ENCODE measurements at places on chromosomes 11 and 22.

DNA sequence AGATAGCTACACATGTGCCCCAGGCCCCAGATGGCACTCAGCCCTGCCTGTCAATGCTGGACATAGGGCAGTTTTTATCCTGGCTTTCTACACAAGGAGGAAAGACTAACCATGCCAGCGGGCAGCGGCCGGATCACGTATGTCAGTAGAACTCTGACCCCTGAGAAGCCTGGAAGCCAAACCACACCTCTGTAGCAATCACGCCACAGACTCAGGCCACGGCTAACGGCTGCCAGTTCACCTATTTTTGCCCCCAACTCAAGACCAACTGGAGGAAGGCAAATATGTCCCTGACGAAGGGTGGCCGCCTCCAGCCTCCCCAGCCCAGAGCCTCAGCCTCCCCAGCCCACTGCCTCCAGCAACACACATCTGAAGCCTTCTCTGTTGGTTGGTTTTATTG, 7.2 kb upstream of the CD81 start:
- DNase-seq = no peak

DNA sequence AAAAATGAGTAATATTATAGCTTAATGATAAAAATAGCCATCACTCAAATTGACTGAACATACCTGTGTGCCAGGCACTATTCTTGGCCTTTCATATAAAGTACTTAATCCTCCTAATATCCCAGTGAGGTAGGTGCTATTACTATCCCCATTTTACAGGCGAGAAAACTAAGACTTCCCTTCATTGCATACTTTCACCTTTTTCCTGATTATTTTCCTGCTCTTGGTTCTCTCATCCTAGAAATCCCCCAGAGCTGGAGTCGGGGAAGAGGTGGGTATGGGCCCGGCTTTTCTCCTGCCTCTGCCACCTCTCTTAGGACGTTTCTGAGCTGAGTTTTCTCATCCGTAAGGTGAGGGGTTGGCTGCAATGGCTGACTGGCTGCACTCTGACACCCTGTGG, 2.2 kb downstream of the NPTXR start:
- DNase-seq = no peak

- no peak for DNase-seq
These were observed 50.6 kb downstream of the C11orf58 start for GRCh38 chr11:16789063-16789420.

DNA sequence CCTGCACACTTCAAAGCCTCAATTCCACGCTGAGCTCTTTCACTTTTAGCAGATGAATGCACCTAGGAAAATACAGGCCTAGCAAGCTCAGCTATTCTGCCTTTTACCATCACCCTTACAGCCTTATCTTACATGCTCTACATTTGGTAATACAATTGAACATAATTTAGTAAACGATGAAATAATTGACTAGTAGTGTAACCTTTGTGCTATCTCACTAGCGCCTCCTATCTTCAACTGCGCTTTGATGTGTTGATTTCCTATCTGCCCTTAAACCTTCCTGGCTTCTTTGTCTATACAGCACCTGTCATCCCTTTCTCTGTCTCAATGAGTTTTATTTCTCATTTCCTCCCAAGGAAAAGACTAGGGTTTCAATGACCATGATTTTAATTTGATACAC, 149.7 kb downstream of the LRRC4C start:
- DNase-seq = no peak

- no peak for DNase-seq
These were observed 36.6 kb downstream of the MPPED2 start for GRCh38 chr11:30549565-30549964.

DNA sequence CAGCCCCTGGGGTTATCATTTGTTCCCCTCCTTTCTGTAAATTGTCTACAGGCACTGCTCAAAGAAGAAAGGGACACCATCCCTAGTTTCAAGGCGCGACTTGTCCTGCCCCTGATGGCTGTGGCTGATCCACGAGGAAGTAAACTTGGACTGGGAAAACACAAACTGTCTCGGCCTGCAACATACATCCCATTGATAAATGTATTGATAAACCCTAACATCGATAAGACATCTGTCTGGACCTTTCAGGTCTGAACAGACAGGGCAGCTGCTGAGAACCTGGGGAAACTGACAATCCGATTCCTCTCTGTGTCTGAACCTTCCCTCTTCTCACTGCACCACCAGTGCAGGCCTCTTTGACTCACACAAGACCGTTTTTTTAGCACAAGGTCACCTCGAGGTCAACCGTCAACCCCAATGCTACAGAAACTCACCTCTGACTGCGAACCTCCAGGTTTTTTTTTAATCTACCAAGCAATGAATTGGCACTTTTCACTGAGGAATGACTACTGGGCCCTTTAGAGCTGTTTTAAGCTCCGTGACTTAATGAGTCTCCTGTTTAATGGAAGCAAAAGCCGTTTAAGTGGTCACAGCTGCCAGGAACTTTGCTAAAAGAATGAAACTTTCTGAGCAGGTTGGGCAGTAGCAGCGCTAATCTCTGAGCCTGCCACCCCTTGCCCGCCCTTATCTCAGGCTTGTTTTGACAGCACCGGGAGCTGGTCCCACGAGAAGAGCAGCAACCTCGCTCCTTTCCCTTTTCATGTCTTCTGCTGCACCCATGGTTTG, 203.8 kb upstream of the TMEM45B start:
- DNase-seq = no peak

- DNase-seq = no peak
These were observed 5.4 kb downstream of the SFI1 start for GRCh38 chr22:31501738-31502137.

DNA sequence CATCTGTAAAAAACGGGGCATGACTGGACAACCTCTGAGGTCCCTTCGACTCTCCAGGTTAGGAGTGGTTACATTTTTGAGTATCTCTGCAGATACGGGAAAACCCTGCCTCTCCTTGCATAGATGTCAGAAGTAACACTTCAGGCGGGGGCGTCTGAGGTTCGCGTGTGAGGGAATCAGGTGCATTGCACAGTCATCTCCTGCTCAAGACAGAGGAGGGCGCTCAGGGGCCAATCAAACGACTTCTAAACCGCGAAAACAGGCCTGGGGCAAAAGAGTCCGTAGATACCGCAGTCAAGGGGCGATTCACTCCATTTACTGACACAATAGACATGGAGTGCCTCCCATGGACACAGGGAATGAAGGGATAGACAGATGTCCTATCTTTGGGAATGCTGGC, 31.7 kb downstream of the KIRREL3 start:
- no peak for DNase-seq

- no peak for DNase-seq
These were observed 4.8 kb downstream of the SPATA19 start for GRCh38 chr11:133840479-133840941.

DNA sequence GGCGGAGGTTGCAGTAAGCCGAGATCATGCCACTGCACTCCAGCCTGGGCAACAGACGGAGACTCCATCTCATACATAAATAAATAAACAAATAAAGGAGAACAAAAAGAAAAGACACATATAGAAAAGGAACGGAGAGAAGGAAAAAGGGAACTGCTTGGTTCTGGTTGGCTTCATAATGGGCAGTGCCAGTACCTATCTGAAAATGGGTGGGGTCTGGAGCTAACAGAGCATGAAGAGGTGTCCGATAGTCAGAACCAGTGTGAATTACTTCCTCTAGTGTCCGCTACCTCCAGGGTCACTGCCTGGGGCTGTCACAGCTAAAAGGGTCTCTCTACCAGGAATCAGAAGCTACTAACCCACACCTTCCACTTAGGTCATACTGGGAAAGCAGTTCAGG, 27.2 kb upstream of the TTC28 start:
- DNase-seq = no peak

DNA sequence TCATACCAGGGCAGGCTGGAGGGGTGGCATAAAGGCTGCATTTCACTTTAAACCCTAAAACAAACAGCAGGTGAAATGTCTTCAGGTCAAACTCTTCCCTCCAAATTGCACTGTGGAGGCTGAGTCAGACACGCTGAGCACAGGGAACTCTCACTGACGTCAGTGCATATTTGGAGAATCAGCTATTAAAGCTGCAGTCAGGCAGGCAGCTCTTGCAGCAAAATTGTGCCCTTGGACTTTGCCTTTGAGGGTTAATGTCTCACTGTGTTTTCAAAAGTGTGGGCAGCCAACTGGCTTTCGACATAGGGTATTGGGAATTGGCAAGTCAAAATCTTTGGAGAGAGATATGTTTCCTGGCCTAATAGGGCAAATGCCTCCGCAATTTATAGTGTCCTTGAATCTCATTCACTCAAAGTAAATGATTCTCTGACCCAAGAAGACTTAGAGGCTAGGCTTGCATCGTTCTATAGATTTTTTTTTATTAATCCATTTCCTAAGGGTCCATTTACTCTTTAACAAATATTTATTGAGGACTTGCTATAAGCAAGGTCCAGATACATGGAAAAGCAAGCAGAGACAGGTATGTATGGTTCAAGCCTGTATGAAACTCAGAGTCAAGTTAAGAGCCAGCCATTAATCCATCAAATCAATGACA, 27.7 kb upstream of the SMCO4 start:
- no peak for DNase-seq

DNA sequence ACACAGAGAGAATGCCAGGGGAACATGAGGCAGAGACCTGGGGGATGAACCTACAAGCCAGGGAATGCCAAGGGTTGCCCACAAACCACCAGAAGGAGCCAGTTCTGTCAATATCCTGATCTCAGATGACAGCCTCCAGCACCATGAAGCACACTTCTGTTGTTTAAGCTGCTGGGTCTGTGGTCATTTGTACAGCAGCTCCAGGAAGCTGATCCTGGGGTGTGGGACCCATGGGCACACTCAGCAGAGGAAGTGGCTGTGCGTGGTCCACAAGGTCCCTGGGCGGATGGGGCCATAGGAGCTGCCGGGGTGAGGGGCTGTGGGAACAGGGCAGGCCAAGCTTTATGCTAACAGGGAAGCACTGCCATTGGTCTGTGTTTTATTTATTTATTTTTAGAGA, 12.1 kb downstream of the PPM1F start:
- DNase-seq = no peak

- peak; percentile 61 for DNase-seq
These were observed 568 bp upstream of the KMT5B start for GRCh38 chr11:68213555-68214172.

- no peak for DNase-seq
These were observed 2.8 kb downstream of the MALAT1 start for GRCh38 chr11:65501472-65502273.

- DNase-seq = no peak
These were observed 17.2 kb downstream of the CBX7 start for GRCh38 chr22:39135092-39135896.

- DNase-seq = no peak
These were observed 8.9 kb downstream of the EHBP1L1 start for GRCh38 chr11:65584723-65585171.

DNA sequence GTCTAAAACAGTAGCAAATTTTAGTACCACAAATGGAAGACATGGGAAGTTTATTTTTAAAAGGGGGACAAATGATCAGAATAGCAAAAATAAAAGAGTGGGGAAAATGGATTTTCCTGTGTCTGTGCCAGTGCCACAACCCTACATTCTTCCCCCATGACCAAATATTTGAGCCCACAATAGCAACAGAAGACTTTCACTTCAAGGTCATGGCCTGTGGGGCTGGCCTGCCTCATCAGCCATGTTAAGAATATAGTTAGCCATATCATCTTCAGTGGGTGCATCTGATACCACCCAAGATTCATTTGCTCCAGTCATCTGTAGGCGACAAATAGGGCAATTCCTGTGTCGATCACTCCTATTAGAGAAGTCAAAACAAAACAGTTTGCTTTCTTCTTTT, 26.3 kb downstream of the RNF141 start:
- DNase-seq = no peak

DNA sequence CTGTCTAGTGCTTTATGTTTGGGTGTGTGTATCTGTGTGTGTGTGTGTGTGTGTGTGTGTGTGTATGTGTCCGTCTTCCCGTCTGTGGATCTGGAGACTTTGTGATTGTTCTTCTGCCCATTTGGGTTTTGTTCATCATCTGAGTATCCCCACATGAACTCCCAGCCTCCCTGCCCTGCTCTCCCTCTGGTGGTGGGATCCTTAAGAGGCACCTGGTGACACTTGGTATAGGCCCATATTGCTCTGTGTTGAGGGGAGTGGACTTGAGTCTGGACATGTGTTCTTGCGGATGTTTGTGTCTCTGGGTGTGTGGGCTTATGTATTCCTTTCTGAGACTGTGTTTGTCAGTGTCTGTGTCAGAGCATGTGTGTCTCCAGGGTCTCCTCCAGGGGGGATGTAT, 15.3 kb downstream of the RCOR2 start:
- DNase-seq = no peak

GRCh38 chr11:70790671-70791300, 392.5 kb downstream of the CTTN start:
- no peak for DNase-seq

DNA sequence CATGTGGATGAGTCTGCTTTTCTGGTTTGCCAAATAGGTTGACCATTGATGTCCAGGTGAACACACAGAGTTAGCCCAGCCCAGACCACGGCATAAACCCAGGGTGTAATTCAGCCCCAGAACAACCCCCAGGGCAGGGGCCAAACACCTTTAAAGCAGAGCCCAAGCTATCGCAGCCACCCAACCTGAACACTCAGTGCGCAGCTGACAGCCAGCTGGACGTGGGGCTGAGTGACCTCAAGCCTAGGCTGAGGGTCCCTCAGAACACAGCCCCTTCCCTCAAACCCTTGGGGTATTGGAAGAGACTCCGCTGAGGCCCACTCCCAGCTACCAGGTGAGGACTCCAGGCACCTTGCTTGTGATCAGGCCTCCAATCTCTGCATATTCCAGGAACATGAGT, 161.5 kb upstream of the NECTIN1 start:
- no peak for DNase-seq

GRCh38 chr22:39013942-39014722, at the start of gene APOBEC3C:
TSS of gene APOBEC3C (plus strand) at chr22:39014257. CDS start at chr22:39014363, 106 bp downstream.
- DNase-seq = peak; percentile 56

GRCh38 chr11:131350872-131351271, 19.5 kb upstream of the NTM start:
- DNase-seq = no peak

GRCh38 chr11:112388496-112388895, 127.8 kb upstream of the PLET1 start:
- no peak for DNase-seq

DNA sequence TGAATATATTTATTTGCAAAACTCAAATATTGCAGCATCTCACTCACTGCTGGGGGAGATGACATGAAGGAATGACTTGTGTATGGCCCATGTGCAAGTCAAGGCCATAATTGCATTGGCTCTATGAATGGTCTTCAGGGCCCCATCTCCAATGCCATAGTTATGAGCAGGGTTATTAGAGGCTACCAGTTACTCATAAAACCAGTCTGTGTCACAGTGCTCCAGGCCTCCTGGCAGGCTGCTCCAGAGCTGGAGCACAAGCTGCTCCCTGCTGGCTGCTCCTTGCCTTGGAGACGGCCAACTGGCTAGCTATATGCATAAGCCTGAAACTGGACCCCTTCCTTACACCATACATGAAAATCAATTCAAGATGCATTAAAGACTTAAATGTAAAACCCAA, 145.7 kb downstream of the TRPC6 start:
- DNase-seq = no peak
